ENCODE measurements at places on chromosomes 13 and 19.

- no peak for DNase-seq
Measured at GRCh38 chr13:77513719-77514335, 21.7 kb upstream of the SCEL start.

DNA sequence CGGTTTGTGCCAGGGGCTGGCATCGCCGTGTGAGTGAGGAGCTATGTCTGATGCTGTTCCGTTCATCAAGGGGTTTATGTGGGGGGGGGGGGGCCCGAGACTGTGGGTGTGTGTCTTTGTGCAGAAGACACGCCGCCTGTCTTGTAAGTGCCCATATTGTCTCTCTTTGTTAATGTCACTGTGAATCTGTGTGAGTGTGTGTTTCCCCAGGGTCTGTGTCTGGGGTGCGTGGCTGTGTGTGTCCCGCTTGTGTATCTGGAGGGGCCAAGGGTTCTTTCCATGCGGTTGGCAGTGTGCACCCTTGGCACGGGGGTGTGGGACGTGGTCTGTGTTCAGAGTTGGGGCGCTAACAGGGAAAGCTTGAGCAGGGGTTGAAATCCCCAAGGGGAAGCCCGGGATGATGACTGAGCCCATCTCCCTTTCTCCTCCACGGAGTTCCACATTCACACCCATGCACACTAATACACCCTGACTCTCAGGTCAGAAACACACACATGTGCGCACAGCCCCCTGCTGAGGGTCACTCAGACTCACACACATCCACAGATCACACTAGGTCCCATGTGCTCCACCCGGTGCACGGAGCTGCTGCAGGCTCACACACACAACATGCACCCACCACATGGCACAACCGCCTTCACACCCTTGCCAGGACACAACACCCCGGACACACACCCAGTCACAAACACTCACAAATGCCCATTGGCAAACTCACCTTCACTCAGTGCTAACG is 1.8 kb downstream of the NCAN start:
- DNase-seq = no peak

GRCh38 chr19:7478173-7478842 is 10.5 kb downstream of the PEX11G start:
- no peak for DNase-seq

- no peak for DNase-seq
Measured at GRCh38 chr13:32811297-32811800, 204.9 kb upstream of the KL start.

- DNase-seq = no peak
Measured at GRCh38 chr13:107678075-107678689, 537.2 kb downstream of the LIG4 start.

DNA sequence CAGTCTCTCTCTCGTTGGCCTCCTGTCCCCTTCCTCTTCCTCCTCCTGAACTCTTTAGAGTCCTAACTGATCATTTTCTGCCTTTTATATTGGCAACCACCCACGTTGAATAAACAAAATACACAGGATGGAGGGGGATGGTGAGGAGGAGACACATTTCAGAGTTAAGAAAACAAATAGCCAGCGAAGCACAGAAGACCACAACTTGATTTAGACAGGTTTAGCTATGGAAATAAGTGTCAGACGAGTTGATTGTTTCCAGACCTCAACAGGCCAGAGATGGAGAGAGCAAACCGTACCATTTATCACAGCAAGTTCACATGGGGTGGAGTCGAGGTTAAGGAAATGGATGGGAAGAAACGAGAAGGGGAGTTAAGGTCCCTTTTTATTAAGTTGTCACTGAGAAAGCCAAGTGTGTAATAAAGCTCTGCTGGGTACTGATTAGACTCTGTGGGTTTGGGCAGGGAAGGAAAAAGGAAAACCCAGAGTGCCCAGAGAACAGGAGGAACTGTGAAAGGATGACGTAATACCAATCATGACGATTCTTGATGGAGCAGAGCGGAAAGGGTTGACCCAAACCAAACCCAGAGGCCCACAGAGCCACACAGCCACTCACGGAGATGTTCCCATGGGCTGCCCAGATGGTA is 11.1 kb upstream of the SERP2 start:
- no peak for DNase-seq

DNA sequence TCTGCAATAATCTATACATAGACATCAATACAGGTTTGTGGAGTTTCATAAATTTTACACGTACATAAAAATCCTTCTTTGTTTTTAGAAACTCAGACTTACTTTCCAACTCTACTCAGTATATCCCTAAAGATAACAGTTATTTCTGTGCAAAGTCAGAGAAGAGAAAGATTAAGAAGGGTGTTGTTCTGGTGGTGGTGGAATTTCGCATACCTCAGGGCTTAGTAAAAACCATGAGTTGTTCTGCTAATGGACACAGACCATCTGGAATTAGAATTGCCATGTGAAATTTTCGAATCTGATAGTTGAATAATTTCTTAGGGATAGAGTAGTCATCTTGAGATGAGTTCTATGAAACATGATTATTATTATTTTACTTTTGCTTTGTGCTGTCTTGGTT is 102.7 kb downstream of the ZAR1L start:
- DNase-seq = peak; percentile 66

DNA sequence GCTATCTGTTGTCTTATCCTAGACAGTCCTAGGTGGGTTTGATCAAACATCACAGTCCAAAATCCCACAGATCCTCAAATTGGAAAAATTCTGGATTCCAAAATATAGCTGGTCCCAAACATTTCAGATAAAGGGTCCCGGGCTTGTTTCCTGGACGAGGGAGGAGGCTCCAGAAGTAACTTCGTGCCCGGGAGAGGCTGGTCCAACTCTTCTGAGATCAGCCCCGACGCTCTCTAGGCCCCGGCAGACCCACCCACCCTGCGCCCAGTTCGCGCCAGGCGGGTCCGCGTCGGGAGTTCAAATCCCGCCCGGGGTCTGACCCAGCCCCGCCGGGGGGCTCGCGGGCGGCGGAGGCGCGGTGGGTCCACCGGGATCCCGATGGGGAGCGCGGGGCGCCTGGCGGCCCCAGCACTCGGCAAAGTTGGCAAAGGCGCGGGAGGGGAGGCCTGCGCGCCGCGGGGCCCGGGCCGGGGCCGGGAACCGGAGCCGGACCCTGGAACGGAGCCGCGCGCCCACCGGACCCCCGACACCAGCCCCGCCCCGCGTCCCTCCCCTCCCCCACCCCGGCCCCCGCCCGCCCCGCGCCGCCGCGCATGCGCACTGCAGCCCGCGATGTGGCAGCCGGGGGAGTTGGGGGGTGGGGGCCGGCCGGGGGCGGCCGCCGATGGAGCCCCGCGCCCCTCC is 513 bp downstream of the MIER2 start:
- DNase-seq = peak; percentile 9

All from GM04503 (cell line).